ENCODE measurements at places on chromosomes 3 and 15.

DNA sequence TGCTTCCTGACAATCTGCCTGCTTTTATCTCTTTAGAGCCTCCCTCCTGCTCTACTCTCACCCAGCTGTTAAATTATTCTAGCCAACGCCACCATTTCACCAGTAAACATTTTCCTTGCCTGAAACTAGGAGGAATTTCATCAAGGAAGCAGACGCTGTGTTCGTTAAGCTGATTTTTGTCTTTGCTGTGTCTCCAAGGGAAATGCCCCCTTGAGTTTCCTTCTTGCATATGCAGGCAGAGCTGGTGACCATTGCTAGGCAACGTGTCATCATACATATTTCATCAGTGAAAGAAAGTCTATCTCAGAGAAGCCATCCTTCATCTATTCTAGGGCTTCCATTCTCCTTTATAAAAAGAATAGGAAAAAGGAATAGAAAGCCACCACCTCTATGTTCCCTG, 87.0 kb upstream of the ST8SIA2 start:
- DNase-seq = no peak

DNA sequence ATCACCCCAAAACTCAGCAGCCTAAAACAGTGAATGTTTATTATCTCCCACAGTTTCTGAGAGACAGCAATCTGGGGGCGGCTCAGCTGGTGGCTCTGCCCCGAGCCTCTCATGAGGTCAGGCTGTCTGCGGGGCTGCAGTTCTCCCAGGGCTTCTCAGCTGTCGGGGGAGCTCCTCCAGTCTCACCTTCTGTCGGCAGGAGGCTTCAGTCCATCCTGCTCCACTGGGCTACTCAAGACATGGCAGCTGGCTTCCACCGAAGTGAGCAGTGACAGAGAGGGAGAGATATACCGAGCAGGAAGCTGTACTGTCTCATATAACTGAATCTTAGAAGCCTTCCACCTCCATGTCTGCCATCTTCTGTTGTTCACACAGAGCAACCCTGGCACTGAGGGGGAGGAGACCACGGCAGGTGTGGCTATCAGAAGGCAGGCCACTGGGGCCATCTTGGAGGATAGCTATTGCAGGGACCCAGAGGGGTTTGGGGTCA, 72.8 kb upstream of the ITGA11 start:
- no peak for DNase-seq

- no peak for DNase-seq
Measured at GRCh38 chr15:41523097-41523496, 9.5 kb upstream of the LTK start.

- no peak for DNase-seq
Measured at GRCh38 chr3:4981665-4982494, 2.6 kb downstream of the BHLHE40 start.

DNA sequence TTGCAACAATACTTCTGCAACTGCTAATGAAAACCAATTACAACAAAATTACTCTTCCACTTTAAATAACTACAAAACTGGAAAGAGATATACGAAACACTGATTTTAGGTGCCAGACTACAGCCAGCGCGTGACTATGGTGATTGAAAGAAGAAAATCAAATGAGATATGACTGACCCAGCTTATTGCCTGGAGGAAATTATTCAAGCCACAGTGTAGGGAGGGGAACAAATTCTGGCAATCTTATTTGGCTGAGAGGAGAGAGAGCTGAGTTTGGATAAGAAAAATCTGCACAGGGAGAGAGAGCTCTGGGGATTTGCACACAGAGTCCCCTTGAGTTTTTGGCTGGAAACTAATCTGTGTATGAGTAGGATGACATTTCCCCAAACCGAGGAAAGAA, 470.3 kb upstream of the FRG2C start:
- DNase-seq = no peak

DNA sequence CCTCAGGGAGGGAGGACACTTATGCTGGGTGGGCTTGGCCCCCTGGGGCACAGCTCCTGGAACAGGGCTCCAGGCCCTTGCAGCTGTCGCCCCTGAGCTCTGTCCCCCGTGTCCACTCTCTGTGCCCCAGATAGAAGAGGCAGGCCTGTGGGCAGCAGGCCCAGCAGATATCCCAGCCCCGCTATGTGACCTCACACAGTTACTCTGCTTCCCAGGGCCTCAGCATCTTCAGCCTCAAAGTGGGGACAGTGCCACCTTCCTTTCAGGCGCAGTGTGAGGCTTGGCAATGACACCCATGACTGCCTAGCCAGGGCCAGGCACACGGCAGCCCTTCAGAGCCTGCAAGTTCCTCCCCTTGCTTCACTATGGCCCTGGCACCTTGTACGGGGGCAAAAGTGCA, 98.4 kb downstream of the IQSEC1 start:
- no peak for DNase-seq

DNA sequence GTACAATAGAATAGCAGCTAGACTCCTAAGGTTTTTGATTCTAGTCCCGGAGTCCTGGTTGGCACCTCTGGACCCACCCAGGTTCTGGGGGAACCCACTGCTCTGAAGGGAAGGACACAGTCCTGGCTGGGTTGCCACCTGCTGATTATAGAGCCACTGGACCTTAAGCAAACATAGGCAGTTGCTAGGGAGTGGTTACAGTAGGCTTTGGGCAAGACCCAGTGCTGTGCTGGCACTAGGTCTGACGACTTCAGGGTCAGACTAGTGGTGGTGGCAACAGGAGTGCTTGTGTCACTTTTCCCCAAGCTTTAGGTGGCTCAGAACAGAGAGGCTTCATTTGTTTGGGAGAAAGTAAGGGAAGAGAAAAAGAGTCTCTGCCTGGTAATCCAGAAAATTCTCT, 109.8 kb upstream of the C3orf80 start:
- no peak for DNase-seq

- DNase-seq = peak; percentile 20
Measured at GRCh38 chr3:154120961-154121700, at the start of gene ARHGEF26. Gene ARHGEF26 (plus strand): TSS chr3:154121390. CDS start chr3:154121993, 603 bp downstream.

DNA sequence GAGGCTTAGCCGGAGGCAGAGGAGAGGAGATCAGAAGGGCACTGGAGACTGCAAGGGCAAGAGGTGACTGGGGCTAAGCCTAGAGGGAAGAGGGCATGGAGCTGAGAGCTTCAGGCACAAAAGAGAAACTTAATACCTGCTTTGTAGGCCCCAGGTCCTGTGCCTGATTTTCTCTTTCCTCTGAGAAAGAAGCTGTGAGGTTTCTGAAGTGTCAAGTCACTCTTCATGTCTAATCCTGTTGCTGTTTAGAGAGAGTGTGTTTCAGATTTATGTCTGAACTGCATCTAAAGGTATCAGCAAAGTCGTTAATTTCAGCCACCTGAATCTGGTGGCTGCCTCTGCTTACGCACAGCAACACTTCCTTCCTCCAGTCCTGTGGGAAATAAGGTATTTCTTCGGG, 106.9 kb upstream of the RNU6-1 start:
- no peak for DNase-seq
